Right renal cortex interstitium (tissue), 3 donors: ENCODE measurements at places on chromosomes 2 and 18.

DNA sequence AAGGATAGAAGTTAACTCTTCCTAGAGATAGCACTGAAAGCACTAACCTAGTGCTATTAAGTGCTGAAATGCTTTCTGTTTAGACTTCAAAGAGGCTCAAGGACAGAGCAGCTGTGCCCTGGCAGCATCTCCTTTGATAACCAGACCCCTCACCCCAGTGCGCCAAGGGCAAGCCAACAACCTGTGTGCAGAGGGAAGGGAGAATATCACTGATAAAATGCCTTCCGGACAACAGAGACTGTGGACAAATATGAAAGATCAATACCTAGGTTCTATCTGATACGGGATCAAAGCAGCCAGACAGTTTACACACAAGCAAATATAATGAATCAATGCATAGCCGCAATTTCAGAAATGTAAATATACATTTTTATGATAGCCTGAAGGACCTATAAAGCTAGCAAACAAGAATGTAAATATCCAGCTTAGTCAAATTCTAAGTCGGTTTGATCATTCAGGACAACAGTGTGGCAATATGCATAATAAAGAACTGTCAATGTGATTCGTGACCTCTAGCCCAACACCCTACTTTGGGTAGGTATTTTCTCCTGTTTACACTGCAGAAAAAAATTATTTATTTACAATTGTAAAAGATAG lies 91.8 kb upstream of the RFX8 start:
- DNase-seq: no peak

GRCh38 chr2:28321426-28321825 lies 71.2 kb upstream of the FOSL2 start:
- no peak for DNase-seq

- DNase-seq: no peak
Measured at GRCh38 chr2:151052850-151053660, 208.6 kb downstream of the RBM43 start.

GRCh38 chr18:59697236-59697932 lies at the start of gene CCBE1:
Gene CCBE1 (minus strand): TSS chr18:59697423.
- peak; percentile 60 for DNase-seq

- no peak for DNase-seq
Measured at GRCh38 chr2:128642821-128643220, 324.2 kb upstream of the HS6ST1 start.

GRCh38 chr2:36889795-36890194 lies 76.5 kb downstream of the STRN start:
- no peak for DNase-seq

- peak; percentile 71 for DNase-seq
Measured at GRCh38 chr2:113138428-113139322, 11.3 kb downstream of the IL1RN start.

GRCh38 chr18:56532176-56532840 lies 106.1 kb downstream of the TXNL1 start:
- DNase-seq: no peak

- no peak for DNase-seq
Measured at GRCh38 chr2:40654346-40654745, 202.5 kb upstream of the SLC8A1 start.

GRCh38 chr18:69948256-69948655 lies 583 bp upstream of the CD226 start:
- no peak for DNase-seq

GRCh38 chr2:104412384-104412783 lies 441.5 kb upstream of the POU3F3 start:
- DNase-seq: no peak

- no peak for DNase-seq
Measured at GRCh38 chr2:118250463-118250862, 162.2 kb downstream of the INSIG2 start.

- DNase-seq: no peak
Measured at GRCh38 chr2:156057647-156058046, 274.9 kb downstream of the NR4A2 start.

DNA sequence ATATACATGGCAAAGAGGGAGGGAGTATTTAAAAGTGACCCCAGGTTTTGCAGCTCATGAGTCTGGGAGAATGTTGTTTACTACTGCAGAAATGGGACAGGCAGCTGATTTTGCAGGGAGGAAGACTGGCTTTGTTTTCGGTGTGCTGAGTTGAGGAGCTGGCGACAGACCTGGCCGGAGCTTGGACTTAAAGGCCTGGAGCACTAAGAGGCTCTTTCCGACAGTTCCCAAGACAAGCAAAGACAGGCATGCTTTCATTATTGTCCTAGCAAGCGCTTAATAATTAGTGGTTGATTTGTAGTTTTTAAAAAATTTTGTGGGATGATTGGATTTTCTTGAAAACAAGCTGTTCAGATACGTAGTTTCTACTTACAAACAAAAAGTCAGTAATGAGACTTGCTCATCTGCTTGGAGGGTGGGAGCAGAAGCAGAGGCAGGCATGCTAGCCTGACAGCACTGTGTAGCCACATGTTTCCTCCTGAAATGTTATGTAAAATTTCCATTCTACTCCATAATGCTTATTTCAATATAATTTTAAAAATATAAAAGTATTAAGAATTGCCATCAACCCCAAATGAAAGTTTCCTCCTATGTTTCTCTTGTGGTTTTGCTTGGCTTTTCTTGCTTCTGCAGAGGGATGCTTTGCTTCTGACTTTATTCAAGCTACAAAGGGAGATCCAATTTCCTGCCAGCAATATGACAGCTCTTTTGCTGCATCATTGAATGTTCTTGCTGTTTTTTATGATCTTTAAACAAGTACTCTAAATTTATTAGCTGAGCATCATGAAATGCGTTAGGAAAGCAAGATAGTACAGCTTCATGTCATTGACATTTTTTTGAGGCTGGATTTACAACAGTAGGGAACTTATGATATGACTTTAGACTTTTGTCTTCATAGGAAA lies 75.8 kb downstream of the PHLPP1 start:
- DNase-seq: no peak

- DNase-seq: no peak
Measured at GRCh38 chr2:233928594-233929351, 11.6 kb downstream of the TRPM8 start.

- DNase-seq: no peak
Measured at GRCh38 chr2:65314801-65315441, 87.3 kb downstream of the ACTR2 start.

DNA sequence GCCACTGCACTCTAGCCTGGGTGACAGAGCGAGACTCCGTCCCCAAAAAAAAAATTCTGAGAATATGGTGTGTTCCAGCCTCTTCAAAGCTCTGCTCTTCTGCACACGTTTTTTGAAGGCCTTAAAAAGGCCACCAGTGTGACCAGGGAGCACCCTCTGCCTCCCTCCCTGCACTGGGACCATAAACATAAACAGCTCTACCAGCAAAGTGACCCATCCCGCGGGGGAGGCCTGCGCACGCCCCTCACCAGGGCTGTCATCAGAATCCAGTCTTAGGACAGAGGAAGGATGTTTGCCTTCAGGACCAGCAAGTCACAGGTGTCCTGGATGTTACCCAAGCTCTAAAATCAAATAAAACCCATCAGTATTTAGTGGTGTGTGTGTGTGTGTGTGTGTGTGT lies 23.2 kb upstream of the B3GNT7 start:
- no peak for DNase-seq

- no peak for DNase-seq
Measured at GRCh38 chr2:74119339-74119738, 28.4 kb downstream of the BOLA3 start.

DNA sequence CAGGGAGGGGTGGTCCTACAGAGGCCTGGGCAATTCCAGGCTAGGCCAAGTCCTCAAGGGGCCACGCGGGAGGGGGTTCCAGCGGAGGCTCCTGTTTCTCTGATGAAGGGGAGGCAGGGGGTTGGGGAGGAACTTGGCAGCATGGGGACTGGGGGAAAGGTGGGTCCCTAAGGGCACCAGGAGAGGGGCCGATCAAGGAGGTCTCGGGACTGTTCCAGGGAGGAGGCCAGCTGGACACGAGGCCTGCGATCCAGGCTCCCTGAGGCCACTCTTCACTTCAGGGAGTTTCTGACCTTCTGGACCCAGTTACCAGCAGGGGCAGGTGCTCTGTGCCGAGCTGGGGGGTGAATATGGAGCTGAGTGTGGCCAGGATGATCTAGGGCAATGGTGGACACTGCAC lies 71.5 kb downstream of the ASB1 start:
- no peak for DNase-seq

DNA sequence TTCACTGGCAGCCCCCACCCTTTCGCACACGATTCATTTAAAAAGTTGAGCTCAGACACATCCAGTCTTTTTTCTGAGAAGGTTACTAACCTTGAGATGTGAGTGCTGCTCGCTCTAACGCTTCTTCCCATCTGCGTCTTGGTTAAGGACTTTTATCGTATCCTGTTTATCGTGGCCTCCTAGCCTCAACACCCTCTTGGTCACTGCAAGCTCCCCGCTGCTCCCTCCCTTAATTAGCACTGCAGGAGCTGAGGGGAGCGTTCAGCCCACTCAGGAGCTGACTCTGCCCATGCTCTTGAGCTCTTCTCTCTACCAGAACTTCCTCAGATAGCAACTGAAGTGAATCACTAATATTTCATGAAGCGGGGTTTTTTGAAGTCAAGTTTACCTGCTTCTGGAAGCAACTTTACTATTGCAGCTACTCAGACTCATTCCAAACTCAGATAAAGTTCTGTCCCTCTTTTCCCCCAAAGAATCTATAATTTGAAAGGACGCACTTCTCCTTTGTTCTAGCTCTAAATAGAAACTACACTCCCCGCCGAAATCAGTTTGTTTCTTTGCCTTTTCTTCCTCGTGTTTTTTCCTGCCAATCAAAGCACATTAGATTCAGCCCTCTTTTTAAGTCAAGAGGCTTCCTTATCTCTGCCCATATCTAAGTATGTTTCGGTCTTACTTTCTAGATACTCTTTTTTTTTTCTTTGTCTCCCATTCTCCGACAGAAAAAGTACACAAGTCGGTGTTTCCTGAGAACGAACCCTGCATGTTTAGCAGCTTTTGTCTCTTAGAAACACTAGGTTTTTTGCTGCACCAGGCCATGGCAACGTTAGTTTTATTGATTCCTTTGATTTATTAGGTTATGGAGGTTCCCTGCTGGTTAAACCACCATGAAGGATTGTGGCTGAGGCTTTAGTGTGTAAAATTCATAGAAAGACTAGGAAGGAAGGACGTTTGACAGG lies 9.3 kb upstream of the CD226 start:
- DNase-seq: no peak

- DNase-seq: no peak
Measured at GRCh38 chr2:240451108-240451611, 15.7 kb downstream of the GPC1 start.

DNA sequence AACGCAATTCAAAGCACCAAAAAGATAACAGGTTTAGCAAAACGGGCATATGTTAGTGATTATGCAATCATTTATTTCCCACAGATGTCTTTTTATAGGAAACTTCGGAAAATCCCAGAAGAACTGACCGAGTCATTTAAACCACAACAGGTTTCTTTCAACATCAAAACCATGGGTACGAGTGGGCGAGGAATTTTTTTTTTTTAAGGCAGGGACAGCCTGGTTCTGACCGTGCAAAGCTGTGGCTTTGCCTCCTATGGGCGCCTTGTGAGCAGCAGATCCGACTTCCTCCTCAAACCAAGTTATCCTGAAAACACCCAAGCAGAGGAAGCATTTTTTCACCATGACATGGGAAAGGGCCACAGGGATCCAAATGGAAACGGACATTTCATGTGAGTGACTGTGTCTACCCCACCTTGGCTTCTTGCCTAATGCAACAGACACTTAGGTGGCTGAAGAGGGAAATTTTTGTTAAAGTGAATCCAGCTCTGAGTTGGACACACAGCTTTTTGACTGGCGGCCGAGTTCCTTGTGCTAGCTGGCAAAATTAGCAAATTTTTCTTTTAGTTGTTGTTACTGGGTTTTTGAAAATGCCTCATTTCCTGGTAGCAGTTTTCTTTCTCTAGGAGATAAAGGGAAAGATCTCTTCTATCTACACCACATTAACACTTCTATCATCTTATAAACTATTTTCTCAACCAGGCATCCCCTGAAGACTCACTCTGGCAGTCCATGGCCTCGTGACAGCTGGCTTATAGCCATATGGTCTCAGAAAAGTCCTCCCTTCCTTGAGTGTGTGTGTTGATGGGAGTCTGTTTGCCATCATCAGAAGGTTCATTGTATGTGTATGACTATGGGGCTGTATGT lies 487.4 kb upstream of the ZEB2 start:
- no peak for DNase-seq

DNA sequence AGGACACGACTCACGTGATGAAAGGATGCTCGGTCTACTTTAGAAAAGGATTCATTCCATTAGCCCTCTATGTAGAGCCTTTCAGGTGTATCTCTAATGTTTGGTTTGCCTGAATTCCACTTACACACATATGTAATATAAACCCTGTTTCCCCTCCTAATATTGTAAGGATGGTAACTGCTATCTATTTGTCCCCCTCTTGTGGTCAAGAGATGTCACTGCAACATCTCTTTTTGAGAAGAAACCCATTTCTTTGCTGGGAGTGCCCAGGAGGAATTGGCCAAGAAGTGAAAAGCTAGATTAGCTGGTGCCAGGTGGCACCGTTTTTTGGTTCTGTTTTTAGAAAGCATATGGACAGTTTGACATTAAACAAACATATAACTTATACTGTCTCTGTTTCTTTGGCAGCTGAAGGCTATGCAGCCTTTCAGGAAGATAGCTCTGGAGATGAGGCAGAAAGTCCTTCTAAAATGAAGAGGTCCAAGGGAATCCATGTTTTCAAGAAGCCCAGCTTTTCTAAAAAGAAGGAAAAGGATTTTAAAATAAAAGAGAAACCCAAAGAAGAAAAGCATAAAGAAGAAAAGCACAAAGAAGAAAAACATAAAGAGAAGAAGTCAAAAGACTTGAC lies 41.2 kb downstream of the RALBP1 start:
- no peak for DNase-seq

DNA sequence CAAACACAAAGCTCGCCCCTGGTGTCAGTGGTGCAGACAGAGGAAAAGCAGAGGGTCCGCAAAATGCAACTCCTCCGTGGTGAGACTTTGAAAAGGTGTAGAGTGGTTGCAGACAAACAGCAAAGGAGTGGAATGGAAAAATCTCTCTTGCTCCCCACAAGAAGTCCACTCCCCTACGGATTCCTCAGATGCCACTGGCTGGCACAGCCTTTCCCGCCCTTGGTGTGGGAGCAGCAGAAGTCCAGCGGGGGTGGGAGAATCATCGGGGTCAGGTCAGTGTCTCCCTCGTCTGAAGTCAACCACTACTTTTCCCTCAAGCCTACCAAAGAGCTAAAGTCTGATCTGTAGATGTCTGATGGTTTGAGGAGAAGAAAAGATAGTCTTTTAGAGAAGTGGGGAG lies 22.3 kb upstream of the B3GNT7 start:
- no peak for DNase-seq

DNA sequence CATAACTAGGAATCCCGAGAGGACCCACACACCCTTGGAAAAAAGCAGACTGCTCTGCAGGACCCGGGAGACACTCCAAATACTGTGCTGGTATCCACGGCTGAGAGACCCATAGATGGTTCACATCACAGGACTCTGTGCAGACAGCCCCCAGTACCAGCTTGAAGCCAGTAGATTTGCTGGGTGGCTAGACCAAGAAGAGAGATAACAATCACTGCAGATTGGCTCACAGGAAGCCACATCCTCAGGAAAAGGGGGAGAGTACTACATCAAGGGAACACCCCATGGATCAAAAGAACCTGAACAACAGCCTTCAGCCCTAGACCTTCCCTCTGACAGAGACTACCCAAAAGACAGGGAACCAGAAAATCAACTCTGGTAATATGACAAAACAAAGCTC lies 223.8 kb upstream of the LRATD1 start:
- DNase-seq: no peak

- no peak for DNase-seq
Measured at GRCh38 chr2:161412346-161412745, 3.8 kb upstream of the TBR1 start.
